Kidney epithelial cell (primary cell): ENCODE measurements at places on chromosomes 1 and 21.

DNA sequence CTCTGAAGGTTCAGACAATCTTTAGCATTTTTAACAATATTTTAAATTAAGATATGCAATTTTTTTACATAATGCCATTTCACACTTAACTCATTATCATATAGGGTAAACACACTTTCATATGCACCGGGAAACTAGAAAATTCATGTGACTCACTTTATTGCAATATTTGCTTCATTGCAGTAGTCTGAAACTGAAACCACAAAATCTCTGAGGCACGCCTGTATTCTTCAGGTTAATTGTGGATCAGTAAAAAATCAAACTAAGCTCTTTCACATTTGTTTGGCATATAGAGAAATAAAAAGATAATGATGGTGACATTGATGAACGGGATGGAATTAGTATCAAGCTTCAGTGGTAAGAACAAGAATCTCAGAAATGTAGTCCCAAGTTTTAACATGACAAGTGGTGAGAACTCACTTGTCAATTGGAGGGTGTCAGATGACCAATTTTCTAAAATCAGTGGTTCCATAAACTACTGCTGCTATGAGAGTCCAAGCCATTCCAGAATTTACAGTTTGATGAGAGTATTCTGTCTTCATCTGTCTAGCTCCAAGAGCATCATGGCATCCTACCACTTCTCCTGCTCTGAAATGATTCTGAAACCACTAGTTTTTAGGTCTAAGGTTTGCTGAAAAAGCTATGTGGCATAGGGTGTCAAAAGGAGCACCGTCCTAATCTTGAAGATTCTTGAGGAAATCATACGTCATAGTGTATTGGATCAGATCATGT lies 281.0 kb downstream of the PTPRC start:
- DNase-seq, result no peak

DNA sequence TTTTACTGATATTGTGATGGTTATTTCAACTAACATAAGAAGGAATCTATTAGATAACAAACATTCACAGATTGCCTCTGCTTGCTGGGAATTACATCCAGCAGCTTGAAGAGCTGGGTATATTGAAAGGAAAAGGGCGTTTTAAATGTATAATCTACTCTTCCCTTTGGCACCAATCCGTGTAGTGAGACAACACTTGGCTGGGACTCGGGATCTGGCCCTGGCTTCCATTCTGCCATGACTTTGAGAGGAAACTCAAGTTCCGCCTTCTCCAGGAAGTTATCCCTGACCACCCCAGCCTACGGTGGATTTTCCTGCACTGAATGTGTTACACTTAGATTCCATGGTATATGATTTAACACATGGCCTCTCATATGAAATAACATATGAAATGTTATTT lies 86.9 kb upstream of the UBE2U start:
- DNase-seq, result no peak

DNA sequence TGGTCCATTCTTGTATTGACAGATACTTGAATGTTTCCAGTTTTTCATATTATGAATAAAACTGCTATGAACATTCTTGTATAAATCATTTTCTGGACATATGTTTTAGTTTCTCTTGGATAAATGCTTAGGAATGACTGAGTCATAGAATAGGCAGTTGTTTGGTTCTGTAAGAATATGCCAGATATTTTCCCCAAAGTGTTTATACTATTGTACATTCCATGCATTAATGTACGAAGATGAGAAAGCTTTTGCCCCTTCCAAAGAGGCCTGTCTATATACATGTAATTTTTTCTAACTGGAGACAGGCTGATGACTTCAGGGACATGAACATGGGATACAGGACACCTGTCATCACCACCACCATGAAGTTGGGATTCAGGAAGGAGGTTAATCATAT lies 11.3 kb downstream of the NBPF3 start:
- DNase-seq, result no peak

- DNase-seq, result no peak
Measured at GRCh38 chr1:11355559-11356475, 82.8 kb downstream of the UBIAD1 start.

GRCh38 chr1:227330279-227331076 lies 12.2 kb upstream of the CDC42BPA start:
- no peak for DNase-seq
